ENCODE measurements at places on chromosomes 7 and 10.

GRCh38 chr10:25522946-25523608, 348.3 kb downstream of the GPR158 start:
- DNase-seq: no peak

DNA sequence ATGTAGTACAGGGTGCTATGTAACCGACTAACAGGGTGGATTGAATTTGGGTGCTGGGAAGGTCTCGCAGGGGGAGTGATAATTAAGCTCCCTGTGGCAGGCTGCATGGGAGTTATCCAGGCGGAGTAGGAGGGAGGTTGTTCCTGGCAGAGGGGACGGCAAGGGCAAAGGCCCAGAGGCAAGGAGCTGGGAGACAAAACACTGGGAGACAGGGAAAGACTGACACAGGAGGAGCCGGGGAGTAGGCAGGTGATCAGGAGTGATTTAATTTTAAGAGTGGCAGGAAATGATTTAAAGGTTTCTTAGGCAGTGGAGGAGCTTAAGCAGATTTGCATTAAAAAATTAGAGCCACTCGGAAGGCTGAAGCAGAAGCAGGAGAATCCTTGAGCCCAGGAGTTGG, 40.7 kb upstream of the LEP start:
- no peak for DNase-seq

DNA sequence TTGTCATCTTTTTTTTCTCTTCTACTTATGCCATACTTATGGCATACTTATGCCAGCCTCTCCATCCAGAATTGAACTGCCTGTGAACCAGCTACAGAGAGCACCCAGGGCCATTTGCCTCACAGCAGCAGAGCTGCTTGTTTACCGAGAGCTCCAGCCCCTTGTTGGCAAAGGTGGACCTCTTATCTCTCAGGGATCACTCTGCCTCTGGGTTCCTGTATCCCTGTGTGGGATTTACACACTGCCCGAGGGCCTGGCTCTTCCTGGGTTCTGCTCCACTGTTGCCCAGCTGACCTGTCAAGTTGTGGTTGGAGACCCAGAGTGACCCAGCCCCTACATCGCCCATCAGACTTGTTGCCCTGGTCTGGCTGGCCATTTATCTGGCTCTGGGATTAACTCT, 22.3 kb downstream of the MRPS33 start:
- no peak for DNase-seq

DNA sequence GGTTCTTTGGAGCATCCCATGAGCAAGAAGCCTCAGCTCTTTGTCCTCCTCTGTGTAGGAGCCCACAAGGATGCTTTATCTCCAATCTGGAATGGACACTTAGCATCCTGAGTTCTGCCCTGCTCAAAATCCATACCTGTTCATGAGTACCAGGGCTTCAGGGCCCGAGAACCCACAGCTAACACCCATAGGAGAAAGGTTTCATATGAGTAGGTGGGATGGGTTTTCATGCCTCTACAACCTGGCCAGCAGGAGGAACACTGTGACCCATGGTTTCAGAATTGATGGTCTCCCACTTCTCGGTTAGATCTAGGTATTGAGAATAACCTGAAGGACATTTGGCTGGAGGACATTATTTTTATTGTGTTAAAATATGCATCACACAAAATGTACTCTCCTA, 57.8 kb downstream of the TBXAS1 start:
- DNase-seq: no peak

GRCh38 chr7:115058726-115059125, 136.8 kb downstream of the MDFIC start:
- DNase-seq: no peak

DNA sequence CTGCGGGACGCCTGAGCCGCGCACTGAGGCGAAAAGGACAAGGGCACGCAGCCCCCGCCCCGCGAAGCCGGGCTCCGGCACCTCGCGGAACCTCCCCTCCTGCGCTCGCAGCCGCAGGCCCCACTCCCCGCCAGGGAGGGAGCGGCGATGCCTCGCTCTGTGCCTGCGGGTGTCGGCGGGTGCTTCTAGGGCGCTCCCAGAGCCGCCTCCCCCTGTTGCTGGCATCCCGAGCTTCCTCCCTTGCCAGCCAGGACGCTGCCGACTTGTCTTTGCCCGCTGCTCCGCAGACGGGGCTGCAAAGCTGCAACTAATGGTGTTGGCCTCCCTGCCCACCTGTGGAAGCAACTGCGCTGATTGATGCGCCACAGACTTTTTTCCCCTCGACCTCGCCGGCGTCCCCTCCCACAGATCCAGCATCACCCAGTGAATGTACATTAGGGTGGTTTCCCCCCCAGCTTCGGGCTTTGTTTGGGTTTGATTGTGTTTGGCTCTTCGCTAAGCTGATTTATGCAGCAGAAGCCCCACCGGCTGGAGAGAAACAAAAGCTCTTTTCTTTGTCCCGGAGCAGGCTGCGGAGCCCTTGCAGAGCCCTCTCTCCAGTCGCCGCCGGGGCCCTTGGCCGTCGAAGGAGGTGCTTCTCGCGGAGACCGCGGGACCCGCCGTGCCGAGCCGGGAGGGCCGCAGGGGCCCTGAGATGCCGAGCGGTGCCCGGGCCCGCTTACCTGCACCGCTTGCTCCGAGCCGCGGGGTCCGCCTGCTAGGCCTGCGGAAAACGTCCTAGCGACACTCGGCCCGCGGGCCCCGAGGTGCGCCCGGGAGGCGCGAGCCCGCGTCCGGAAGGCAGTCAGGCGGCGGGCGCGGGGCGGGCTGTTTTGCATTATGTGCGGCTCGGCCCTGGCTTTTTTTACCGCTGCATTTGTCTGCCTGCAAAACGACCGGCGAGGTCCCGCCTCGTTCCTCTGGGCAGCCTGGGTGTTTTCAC, 519 bp downstream of the ITGB8 start:
- no peak for DNase-seq

- no peak for DNase-seq
Measured at GRCh38 chr10:15123749-15124184, 26.6 kb downstream of the RPP38 start.

DNA sequence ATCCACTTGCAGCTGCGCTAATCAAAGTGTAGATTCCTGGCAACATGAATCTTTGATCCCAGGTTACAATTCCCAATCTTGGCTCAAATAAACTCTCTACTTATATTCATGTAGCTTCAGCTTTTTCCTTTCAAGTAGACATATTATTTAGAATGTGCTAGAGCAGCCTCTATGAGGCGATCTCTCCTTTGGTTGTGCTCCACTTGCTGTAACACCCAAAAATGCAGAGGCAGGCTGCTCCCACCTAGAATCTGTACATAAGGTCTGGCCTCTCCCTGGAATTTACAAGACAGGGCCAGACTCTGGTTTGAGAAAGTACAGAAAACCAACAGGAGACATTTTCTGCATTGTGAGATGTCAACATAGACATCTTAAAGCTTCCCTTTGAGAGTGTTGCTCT, 23.1 kb downstream of the ZNF107 start:
- DNase-seq: no peak

GRCh38 chr7:123057911-123058310, 62.4 kb upstream of the TAS2R16 start:
- no peak for DNase-seq

- no peak for DNase-seq
Measured at GRCh38 chr10:119205894-119206602, 1.3 kb upstream of the GRK5 start.

DNA sequence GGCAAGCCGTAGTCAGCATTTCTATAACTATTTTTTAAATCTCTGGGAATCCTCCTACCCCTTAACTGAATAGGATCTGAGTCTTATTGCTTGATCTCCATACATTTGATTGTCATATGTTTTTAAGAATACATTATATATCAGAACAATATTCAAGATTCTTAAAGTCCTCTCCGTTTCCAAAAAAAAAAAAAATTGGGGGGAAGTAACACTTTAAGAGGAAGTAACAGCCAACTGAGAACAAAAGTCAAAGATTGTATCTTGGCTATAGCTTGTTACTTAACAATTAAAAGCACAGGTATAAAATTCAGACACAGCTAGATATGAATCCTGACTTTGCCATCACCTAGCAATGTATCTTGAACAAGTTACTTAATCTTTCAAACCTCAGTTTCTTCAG, 169.9 kb upstream of the ADO start:
- no peak for DNase-seq

DNA sequence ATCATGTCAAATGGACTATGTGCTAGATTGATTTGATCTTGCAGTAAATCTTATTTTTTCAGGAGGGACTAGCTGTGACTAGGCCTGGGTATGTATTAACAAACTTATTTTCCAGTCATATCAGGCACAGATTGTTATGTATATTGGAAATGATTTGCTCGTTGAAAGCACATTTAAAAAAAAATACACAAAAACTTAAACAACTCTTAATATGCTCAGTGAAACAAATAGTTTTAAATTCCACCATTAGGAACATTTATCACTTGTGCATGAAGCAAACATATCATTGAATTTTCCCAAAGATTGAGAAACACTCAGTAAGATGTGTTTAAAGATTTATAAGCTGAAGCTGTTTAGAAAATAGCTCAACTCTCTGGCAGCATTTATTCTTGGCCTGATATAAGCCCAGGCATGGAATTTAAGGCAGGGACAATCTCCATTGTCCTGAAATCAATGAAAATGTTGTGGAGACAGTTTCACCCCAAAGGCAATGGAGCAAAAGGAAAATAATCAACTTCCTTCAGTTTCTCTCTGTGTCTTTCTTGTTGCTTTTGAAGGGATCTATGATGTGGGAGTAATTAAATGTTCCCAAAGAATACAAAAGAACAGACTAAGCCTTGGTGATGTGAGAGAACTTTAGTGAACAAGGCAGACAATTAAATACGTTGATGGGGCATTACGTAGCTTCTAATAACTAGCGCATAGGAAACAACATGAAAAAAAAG, 250.3 kb downstream of the GPR37 start:
- DNase-seq: no peak

DNA sequence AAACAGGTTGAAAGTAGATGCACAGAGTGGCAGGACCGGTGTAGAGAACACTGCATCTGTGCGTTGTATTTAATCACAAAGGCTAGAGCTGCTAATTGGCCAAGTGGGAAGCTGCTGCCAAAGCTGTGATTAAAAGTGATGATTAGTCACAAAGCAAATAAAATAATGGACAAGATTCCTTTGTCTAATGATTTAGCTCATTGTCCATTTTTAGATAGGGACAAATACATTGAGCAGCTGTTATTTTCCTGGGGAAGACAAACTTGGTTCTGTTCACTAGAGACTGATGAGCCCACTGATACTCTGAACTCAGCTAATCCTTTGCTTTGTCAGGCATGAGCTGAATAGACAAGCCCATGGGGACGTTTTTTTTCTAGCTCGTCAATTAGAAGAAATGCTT, 19.7 kb downstream of the UBE3C start:
- no peak for DNase-seq

DNA sequence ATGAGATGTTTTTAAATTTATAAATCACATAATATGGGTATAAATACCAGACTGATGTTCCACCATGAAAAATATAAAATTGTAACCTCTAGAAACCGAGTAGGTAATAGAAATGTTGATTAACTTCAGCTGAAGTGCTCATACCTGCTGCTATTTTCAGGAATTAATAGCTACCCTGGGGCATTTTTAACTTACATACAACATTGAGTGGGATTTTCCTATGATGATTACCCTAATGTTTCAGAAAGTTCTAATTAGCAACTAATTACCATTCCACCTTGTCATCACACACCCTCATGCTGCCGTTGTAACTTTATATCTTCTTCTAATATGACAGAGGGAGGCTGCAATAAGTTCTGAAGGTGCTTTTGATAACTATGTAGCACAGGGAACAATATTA, 53.5 kb upstream of the ARHGAP12 start:
- no peak for DNase-seq

DNA sequence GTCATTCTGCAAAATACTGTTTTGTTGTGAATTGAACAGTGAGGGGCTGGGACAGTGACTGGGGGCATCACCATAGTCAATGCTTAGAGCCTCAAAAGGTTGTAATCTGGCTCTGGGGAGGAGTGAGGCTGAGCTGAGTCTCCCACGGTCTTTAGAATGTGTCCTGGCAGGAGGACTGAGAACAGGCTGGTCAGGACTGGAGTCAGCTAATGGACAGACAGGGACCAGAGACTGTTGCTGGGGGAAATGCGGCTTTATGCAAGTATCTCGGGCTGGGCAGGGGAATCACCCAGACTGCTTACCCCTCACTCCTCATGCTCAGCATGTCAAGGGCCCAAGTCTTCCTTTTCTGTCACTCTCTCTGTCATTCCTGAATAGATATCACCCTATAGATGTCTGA, 346.5 kb downstream of the TYW1 start:
- DNase-seq: no peak

DNA sequence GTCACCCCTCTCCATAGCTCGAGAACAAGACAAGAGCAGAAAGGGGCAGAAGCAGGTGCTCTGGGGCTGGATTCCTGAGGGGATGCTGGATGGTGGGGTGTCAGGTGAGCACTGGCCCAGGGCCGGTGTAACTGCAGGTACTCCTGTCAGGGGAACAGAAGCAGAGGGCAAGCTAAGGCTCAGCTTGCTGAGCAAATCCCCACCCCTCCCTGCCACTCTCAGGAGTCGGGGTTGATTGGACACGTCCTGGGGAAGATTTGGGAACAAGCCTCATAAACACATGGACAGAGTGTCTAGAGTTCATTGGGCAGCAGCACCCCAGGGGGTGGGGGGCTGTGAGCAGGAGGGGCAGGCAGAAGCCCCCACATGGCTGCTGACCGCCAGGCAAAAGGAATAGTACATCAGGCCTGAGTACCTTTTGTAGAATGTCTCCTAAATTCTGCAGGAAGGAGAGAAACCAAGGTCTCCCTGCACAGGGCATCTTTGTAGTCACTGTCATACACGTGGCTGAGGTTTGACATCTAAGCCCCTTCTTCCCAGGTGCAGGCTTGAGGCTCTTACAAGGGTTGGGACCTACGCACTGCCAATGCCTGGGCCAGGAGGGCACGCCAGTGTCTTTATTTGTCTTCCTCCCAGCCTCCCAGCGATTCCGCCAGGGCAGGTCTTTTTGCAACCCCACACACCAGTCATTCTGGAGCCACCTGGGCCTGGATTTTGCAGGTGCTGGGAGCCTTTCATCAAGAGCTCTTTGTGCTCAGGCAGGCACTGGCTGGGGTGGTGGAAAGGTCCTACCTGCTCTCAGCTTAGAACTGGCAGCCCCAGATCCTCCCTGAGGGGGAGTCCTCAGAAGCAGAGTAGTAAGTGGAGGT, 2.8 kb downstream of the CALML3 start:
- DNase-seq: no peak

DNA sequence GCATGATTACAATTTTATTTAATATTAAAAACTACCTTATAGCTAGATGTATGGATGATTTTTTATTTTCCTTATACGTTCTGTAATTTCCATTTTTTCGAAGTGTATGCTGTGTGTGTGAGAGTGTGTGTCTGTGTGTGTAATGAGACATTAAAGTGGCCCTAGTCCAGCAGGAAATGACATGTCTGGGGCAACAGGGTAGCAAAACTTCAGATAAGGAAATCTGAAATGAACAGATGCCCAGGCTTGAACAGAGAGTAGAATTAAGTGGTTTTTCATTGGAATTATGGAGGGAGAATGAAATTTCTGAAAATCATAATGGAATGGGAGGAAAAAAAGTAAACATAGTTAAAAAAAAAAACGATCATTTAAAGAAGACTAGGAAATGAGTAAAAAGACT, 200.6 kb downstream of the NRG3 start:
- no peak for DNase-seq

DNA sequence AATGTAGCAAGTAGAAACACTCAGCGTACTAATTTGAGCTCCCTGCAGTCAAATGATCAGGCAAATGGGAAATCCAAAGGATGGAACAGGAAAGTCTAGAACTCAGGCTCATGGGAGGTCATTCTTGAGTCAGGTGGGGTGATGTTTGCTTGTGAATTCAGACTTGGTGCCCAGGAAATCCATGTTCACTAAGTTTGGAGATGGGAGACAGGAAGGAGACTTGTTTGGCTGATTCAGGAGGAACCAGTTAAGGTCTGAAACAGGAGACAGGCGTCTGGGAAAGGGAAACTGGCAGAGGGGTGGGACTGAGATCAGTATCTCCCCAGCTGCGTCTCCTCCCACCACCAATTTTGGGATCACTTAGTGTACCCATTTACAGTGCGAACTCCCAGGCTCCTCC, 38.4 kb upstream of the ZNF438 start:
- no peak for DNase-seq

Measured in stimulated activated CD8-positive, alpha-beta memory T cell treated with anti-CD3 and anti-CD28 coated beads, Interleukin-4, amount 100 ng/mL, for 4 hours (primary cell).